ENCODE measurements at places on chromosomes 6 and 20.

- no peak for DNase-seq
These were observed 46.2 kb downstream of the MAN1A1 start for GRCh38 chr6:119303164-119303887.

GRCh38 chr20:60584221-60584620, 626.0 kb downstream of the CDH26 start:
- DNase-seq = no peak

- no peak for DNase-seq
These were observed 869.0 kb upstream of the ADGRB3 start for GRCh38 chr6:67766057-67766456.

- DNase-seq = no peak
These were observed 10.2 kb downstream of the CASS4 start for GRCh38 chr20:56422076-56422823.

- no peak for DNase-seq
These were observed 531.4 kb upstream of the RNF217 start for GRCh38 chr6:124430740-124431318.

DNA sequence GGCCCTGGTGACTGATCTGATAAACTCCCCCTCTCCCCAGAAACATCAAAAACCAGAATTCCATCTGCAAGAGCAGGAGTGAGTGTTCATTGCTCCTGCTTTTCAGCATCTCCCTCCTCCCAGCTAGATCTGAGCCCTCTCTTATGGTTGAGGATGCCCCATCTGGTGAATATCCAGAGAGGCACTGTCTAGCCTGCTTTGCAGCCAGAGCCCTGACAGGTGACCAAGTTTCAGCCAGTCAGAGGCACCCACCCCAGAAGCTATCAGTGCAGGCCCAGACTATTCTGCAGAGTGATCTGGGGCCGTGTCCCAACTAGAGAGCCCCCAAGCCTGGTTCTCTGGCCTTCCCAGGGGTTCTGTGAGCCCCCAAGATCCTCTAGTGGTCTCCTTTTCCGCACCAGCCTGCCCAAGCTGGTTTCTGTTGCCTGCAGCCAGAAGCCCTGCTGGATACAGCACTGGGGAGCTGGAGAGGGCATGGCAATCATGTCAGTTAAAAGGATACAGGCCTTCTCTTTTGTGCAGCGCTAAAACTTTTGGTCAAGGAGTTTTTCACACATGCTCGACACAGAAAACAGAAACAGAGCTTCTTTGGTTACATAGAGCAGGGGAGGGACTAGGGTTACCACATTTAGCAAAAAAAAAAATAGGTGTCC, 6.6 kb upstream of the BMP7 start:
- DNase-seq = no peak

DNA sequence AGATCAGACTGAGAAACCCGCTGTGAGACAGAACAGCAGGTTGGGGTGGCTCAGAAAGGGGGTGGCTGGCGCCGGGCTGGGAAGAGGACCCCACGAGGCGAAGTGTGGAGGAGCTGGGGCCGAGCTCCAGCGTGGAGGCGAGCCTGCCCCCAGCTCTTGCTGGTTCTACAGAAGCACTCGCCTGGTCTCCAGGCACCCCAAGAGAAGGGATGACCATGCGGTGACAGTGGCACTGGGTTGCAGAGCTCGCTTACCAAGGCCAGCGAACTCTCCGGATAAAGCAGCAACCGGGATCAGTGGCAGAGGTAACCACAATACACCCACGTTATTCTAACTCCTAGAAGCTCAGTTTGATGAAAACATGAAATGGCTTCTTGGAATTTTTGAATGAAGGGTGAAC, 26.5 kb downstream of the THBS2 start:
- DNase-seq = no peak

DNA sequence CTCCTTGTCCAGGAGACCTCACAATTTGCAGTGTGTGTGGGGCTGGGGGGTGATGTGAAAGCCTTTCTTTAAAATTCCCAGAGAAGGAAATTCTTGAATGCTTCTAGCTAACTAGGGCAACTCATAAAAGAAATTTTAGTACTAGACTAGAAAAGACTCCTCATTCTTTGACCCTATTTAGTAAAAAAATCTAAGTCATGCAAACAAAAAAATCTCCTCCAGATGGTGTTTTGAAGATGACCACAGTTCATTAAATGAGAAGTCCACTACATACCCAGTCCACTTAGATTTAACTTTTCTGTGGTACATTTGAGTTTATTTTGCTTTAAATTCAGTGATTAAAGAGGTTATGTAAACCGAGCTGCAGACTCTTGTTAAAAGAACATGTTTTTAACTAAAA, 67.5 kb downstream of the NDUFAF5 start:
- DNase-seq = no peak

- DNase-seq = no peak
These were observed 52.5 kb downstream of the RBL1 start for GRCh38 chr20:37042986-37043972.

DNA sequence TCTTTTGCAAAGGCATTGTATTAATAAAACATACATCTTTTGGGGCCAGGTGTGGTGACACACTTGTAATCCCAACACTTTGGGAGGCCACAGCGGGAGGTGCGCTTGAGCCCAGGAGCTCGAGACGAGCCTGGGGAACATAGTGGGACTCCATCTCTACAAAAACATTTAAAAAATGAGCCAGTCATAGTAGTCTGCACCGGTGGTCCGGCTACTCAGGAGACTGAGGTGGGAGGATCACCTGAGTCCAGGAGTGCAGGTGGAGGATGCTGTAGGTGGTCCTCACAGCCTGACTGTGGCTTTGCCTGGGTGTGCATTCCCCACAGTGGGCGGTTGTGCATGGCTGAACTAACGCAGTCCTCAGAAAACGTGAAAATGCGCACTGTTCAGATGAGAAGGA, 162.5 kb downstream of the DLL1 start:
- no peak for DNase-seq

- no peak for DNase-seq
These were observed 28.0 kb downstream of the ASXL1 start for GRCh38 chr20:32386091-32386490.

DNA sequence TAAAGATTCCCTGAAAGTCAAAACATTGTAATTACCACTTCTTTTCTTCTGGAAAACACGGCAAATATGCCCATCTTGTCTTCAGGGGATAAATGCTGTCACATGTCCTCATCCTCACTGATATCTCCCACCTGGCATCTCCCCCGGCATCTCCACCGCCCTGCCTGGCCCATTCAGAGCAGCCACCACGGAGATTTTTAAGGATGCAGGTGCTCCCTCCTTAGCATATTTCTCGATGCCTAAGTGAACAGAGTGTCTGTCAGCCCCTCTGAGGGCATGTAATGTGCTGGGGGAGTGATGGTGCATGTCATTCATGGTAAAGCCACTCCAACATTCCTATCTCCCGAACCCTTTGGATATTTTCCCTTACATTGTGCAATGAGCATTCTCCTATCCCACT, 215.5 kb downstream of the PREX1 start:
- DNase-seq = no peak

- no peak for DNase-seq
These were observed 86.6 kb upstream of the QKI start for GRCh38 chr6:163327921-163328320.

GRCh38 chr6:54315656-54316055, 7.4 kb downstream of the TINAG start:
- no peak for DNase-seq

GRCh38 chr20:47139934-47140535, 216.5 kb downstream of the ZMYND8 start:
- DNase-seq = no peak

- DNase-seq = no peak
These were observed 11.7 kb upstream of the PTPRK start for GRCh38 chr6:128532136-128532535.

GRCh38 chr6:79686707-79687309, 55.7 kb downstream of the SH3BGRL2 start:
- DNase-seq = no peak

GRCh38 chr6:56366141-56366852, 118.9 kb upstream of the COL21A1 start:
- no peak for DNase-seq

GRCh38 chr6:70995411-70995810, 38.6 kb upstream of the B3GAT2 start:
- DNase-seq = no peak

DNA sequence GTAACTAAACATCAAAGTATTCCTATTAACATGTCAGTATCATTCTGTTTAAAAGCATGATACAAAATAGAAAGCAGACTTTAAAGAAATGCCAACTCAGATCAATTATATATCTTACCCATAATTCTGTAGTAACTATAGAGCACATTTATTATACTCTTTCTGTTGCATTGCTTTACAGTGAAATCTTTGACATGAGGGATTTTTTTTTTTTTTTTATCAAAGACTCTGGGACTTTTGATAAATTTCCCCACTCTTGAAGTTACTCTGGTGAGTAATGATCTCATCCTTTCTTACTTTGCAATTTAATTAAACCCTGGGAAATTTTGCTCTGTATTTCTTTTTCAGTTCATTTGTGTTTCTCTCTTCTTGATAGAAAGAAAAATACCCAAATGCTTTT, 17.4 kb downstream of the ADGRF4 start:
- no peak for DNase-seq

GRCh38 chr20:15708984-15709598, 864.2 kb downstream of the KIF16B start:
- peak; percentile 1 for DNase-seq

DNA sequence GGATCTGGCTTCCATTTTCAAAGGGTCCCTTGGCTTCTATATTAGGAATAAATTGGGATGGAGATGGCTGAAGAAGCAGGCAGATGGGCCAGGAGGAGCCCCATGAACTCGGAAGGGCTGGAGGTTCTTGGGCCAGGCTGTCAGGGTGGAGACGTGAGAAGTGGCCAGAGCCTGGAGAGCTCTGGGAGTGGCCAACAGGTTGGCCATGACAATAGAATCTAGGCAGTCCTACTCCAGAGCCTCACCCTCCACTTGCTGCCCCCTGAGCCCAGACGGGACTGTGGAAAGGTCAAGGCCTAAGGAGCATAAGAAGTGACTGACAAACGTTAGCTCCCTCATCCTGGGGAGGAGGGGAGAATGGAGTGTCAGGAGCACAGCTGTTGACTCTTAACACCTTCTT, 62.1 kb downstream of the STK35 start:
- no peak for DNase-seq

- no peak for DNase-seq
These were observed 66.6 kb downstream of the EZR start for GRCh38 chr6:158752613-158753012.

GRCh38 chr20:57390604-57391438, at the start of gene RBM38:
RBM38 (plus strand) TSS chr20:57391396; CDS start chr20:57391582, 186 bp downstream.
- peak; percentile 65 for DNase-seq

DNA sequence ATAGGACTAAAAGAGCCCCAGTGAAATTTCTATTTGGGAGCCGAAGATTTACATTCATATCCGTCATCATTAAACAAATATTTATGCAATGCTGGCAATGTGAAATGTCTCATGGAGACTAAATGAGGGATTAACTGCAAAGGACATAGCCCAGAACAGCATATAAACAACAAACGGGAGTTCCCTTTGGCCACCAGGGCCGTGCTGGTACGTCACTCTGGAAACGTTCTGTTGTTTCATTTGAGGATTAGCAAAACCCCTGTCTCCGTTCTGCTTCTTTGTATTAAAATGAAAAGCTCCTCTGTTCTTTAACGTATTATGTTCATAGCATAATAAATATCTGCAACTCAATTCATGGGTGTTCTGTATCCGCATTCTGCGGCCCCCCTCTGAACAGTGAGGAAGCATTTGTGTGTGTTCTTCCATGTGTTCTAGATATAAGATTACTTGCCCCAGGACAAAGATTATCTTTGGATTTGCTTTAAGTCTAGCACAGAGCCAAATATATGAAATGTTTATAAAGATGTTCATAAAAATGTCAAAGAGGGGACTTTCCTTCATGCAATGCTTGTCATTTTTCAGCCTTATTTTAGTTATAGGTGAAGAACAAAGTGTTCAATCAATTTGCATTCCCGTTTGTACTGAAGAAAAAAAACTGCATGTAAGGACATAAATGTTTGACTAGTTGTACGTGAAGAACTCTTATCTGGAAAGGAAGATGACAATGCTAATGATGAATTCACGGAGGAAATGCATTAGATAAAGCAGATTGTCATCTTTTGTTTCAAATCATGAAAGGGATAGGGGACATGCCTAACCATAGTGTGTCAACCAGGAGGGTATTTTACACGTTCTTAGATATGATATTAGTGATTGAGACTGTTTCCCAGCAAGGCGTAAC, 90.0 kb upstream of the TNFAIP3 start:
- no peak for DNase-seq

DNA sequence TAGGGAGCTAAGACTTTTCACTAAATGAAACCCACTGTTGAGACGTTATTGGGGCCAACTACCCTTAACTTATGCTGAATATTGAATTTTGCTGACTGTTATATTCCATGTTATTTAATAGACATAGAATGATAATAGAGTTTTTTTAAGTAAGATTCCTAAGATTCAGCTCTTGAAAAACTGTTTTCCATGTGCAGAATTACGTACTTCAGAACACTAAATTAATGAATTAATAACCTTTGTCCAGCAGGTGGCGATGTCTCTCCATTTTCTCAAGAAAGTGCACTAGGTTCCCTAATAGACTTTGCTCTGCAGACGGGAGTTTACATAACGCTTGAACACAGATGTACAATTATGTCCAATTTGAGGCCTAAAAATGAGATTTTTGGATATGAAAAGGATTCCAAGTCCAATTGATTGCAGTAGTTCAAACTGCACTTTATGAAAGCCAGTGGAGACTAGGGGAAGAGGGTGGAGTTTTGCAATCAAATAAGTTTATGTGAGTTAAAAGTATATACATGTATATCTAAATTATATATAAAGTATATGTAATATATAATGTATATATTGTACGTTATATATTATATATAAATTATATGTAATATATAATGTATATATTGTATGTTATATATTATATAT, 282.1 kb downstream of the UST start:
- DNase-seq = peak; percentile 55

- no peak for DNase-seq
These were observed 70.1 kb upstream of the CNKSR3 start for GRCh38 chr6:154580397-154581135.

- DNase-seq = no peak
These were observed 24.9 kb upstream of the SULF2 start for GRCh38 chr20:47810116-47810677.

DNA sequence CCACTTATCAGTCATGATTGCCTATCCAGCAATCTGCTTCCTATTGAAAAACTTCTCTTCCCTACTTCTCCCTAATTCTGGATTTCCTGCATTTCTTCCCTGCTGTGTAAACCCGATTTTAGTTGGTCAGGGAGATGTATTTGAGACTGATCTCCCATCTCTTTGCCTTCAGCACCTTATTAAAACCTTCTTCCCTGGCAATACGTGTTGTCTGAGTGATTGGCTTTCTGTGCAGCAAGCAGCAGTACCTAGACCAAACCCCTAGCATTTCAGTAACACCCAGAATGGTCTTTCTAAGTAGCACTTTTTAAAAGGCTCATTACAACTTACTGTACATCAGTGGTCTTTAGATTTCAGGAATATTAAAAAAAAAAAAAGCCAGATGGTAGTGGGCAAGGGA, 99.1 kb upstream of the PDE10A start:
- DNase-seq = no peak

- DNase-seq = no peak
These were observed 80.1 kb downstream of the DLL1 start for GRCh38 chr6:170210651-170211403.

- no peak for DNase-seq
These were observed 15.0 kb upstream of the AKIRIN2 start for GRCh38 chr6:87716928-87717614.

Measured in stimulated activated CD8-positive, alpha-beta memory T cell treated with anti-CD3 and anti-CD28 coated beads, Interleukin-2, amount 100 ng/mL, for 1 hour (primary cell).